ENCODE measurements at places on chromosomes 5 and 9. TPM values are rescaled to one million over a fixed set of nuclear protein-coding genes. Genes with fewer than 3 reads are reported as not detected.

PCDHGB7 gene
- total RNA-seq = 38.6 TPM

ZBTB43 gene
- 16.8 TPM for total RNA-seq

ITK gene
- total RNA-seq = not detected

FOXD4 gene
- total RNA-seq = 0.76 TPM

SHOC1 gene
- total RNA-seq = not detected

PHF24 gene
- total RNA-seq = 3.1 TPM

FAM53C gene
- total RNA-seq = 69.9 TPM

RGS7BP gene
- total RNA-seq = 0.27 TPM

GHR gene
- total RNA-seq = not detected

GRCh38 chr9:30534896-30535295, 1849.5 kb upstream of the ACO1 start:
- no peak overlapping the region for H3K4me3 ChIP-seq
- H3K27ac ChIP-seq = no peak overlapping the region
- no peaks in the 10 kb centered on the region for H3K36me3 ChIP-seq
- H3K27me3 ChIP-seq = no peaks in the 10 kb centered on the region
- H3K4me1 ChIP-seq = no peaks in the 10 kb centered on the region

DNA sequence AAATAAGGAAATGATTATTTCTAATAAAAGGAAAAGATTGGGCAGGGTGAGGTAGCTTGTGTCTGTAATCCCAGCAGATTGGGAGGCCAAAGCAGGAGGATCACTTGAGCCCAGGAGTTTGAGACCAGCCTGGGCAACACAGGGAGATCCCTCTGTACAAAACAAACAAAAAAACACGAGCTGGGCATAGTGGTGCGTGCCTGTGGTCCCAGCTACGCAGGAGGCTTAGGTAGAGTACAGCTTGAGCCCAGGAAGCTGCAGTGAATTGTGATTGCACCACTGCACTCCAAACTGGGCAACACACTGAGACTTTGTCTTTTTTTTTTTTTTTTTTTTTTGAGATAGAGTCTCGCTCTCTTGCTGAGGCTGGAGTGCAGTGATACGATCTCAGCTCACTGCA, 18.8 kb downstream of the GDA start:
- no peaks in the 10 kb centered on the region for H3K36me3 ChIP-seq
- H3K27ac ChIP-seq = no peak overlapping the region
- H3K27me3 ChIP-seq = no peaks in the 10 kb centered on the region
- no peak overlapping the region for H3K4me3 ChIP-seq

GRCh38 chr5:20050262-20050661, 62.3 kb upstream of the CDH18 start:
- no peak overlapping the region for H3K27ac ChIP-seq
- H3K4me1 ChIP-seq = no peaks in the 10 kb centered on the region
- no peaks in the 10 kb centered on the region for H3K36me3 ChIP-seq

DNA sequence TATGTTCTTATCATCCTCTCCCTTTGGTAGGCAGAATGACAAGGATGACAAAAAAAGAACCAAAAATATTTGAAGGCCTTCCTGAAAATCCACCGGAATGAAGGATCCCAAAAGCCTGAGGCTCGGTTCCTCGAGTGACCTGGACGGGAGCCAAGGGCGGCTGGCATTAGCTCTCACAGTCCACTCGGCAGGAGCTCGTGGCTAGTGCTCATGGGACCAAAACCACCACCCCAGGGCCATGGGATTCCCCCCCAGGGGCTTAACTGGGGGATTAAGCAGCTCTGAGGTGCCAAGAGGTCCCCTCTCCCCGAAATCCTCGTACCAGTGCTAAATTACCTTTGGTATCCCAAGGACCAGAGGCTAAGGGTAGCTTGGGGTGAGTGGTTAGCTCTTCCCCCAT, 586 bp upstream of the PDZD2 start:
- no peak overlapping the region for H3K27ac ChIP-seq
- no peaks in the 10 kb centered on the region for H3K36me3 ChIP-seq
- peaks cover 12% of the 10 kb centered on the region for H3K4me1 ChIP-seq
- H3K4me3 ChIP-seq = peak overlapping the region; percentile 92
- no peak for DNase-seq

GRCh38 chr5:2755681-2756171, 4.2 kb upstream of the IRX2 start:
- DNase-seq = no peak
- H3K36me3 ChIP-seq = no peaks in the 10 kb centered on the region

GRCh38 chr9:36716496-36716895, 143.8 kb downstream of the MELK start:
- H3K27ac ChIP-seq = no peak overlapping the region
- H3K27me3 ChIP-seq = peaks cover 2% of the 10 kb centered on the region
- H3K4me3 ChIP-seq = no peak overlapping the region
- no peaks in the 10 kb centered on the region for H3K4me1 ChIP-seq

DNA sequence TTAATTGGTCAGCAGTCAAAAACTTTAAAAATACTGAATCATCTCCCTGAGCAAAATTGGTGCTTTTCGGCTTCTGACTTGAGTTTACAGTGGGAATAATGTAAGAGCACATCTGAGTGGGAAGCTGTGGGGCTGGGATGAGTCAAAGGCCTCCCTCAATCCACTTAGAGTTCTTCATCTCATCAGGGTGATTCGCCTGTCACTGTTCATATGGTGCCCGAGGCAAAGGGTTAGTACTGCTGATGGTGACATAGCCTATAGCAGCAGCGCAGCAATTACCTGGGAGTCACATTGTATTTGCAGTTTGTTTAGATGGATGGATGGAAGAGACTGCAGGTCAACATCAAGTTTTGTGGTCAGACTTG, 113.8 kb upstream of the ZNF608 start:
- no peak for DNase-seq
- no peak overlapping the region for H3K4me3 ChIP-seq
- peak overlapping the region; percentile 14 for H3K27ac ChIP-seq
- peaks cover 12% of the 10 kb centered on the region for H3K4me1 ChIP-seq

DNA sequence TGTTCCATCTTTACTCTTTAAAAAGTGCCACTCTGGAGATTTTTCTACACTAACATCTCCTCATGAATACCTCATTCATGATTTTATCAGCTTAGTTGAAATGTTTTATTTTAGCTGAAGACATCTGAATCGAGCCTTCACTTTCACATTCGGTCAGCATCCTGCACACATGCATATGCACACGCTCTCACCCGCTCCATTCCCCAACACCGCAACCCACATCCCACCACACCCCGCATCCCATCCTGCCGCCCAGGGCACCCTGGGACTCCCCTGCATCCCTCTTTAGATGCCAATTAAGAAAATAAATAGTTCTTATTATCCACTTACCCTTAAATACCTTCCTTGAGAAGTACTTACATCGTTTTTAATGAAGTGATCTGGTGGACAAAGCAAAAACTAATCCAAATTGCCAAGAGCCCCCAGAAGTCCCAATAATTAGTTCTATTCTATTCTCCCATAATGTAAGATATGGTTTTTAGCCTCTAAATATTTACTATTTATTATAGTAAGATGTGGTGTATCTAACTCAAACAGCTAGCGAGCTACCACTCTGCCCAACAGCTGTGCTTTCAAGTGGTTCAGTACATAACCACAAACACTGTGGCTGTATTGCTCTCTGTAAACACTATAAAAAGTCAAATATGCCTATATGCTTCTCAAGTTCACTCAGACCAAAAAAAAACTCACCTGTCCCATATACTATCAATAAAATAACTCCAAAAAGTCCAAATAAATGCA, 38.2 kb downstream of the GZMK start:
- H3K4me1 ChIP-seq = no peaks in the 10 kb centered on the region
- H3K27me3 ChIP-seq = peaks cover 1% of the 10 kb centered on the region
- no peak for DNase-seq
- H3K36me3 ChIP-seq = no peaks in the 10 kb centered on the region
- no peak overlapping the region for H3K27ac ChIP-seq

- H3K27me3 ChIP-seq = no peaks in the 10 kb centered on the region
- no peak for DNase-seq
- H3K4me3 ChIP-seq = no peak overlapping the region
- H3K27ac ChIP-seq = no peak overlapping the region
- no peaks in the 10 kb centered on the region for H3K4me1 ChIP-seq
- no peaks in the 10 kb centered on the region for H3K36me3 ChIP-seq
These were observed 2112.2 kb upstream of the C9orf72 start for GRCh38 chr9:29685531-29685930.

DNA sequence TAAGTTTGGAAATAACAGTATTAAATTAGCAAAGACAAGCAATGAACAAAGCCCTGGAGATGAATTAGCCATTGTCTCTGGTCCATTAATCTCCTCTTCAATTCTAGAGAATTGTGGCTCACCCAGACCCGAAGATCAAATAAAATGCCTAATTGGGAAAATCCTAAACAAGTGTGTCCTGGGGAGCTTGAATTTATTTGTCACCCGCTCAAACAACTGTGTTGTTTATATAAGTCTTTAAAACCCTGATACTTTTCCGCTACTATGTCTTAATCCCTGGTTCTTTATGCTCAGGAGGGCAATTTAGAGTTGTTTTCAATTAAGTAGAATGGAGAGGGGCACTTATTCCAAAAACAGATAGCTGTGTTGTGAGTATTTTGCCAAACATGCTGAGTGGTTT, 128.4 kb downstream of the ANXA1 start:
- no peaks in the 10 kb centered on the region for H3K4me1 ChIP-seq
- no peaks in the 10 kb centered on the region for H3K36me3 ChIP-seq

DNA sequence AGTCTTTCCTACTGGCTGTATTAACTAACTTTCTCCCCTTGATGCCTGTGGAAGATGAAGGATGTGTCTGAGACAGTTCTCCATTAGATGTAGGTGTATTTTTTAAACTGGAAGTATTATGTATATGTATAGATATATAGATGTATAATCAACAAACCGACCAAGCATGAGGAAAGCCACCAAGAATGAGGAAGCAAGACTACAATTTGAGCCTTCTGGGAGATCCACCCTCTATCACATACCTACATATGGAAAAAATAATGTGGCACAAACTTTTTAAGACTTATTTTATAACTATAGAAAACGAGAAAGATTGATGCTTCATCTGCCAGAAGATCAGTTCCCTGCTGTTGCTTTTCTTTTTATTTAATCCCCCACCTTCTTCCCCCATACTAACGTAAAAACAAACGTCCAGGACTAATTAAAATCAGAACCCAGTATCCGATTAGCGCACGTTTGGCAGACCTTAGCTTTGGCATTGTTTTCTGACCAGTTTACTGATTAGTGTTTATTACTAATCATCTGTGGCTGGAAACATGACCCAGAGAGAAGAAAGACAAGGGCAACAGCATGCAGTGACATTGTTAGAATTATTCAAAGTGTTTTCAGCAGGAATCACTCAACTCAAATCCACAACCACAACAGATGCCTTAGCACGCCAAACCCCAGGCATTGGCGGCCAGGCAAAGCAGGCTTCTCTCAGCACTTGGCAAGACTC, 490.2 kb downstream of the EBF1 start:
- H3K27ac ChIP-seq = no peak overlapping the region
- no peaks in the 10 kb centered on the region for H3K4me1 ChIP-seq
- no peaks in the 10 kb centered on the region for H3K27me3 ChIP-seq
- no peaks in the 10 kb centered on the region for H3K36me3 ChIP-seq
- H3K4me3 ChIP-seq = no peak overlapping the region

DNA sequence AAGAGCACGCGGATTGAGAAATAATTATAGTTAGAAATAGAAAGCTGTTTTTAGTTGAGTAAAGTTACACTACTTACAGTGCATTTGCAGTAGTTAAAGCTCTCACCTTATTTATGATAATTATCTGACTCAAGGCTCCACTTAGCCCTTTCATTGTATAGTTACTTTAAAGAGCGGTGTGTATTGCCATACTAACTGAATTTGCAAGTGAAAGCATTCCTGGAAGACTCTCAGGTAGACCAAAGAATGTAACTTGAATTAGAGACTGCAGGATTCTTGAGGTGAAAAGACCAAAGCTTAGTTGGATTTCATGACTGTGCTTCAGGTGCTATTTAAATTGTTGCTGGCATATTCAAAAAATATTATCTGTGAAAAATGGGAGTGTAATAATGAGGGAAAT, 4.2 kb upstream of the RASA1 start:
- DNase-seq = no peak
- no peaks in the 10 kb centered on the region for H3K27me3 ChIP-seq
- peaks cover 3% of the 10 kb centered on the region for H3K4me1 ChIP-seq
- no peaks in the 10 kb centered on the region for H3K36me3 ChIP-seq
- no peak overlapping the region for H3K27ac ChIP-seq
- no peak overlapping the region for H3K4me3 ChIP-seq

DNA sequence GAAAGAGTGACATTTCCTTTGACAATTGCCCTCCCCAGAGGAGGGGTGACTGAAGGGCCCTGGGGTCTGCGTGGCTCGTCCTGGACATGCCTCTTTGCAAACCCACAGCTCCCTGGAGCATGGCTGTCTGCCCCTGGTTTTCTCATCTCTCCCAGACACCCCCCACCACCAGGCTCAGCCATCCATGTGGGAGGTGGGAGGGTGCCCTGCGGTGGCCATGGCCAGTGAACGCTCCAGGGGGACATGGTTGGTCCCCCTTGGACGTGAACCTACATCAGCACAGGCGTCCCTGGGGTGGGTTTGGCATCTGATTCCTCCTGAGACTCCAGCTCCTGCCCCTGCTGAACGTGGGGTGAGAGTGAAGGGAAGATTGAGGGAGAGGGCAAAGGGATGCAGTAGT, 67.7 kb upstream of the LMX1B start:
- H3K36me3 ChIP-seq = peaks cover 5% of the 10 kb centered on the region
- DNase-seq = no peak
- H3K27me3 ChIP-seq = no peaks in the 10 kb centered on the region
- H3K4me1 ChIP-seq = no peaks in the 10 kb centered on the region
- no peak overlapping the region for H3K4me3 ChIP-seq

DNA sequence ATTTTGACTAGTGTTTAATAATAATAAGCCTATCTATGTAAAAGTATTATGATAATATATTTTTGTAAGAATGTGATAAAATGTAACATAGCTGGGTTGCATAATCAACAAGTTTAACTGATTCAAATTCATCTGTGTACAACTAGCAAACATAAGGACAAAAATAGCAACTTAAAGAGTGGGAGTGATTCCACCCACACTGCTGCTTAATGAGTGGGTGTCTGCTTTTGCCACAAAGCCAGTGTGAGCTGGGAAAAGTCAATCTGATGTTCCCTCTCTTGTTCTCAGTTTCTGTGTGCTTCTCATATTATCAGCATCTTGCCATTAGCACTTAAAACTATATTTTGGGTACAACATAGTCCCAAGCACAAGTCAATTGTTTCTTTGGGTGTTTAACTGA, 111.1 kb upstream of the DPYSL3 start:
- H3K36me3 ChIP-seq = peaks cover 10% of the 10 kb centered on the region
- no peak overlapping the region for H3K4me3 ChIP-seq
- H3K27me3 ChIP-seq = peaks cover 2% of the 10 kb centered on the region

DNA sequence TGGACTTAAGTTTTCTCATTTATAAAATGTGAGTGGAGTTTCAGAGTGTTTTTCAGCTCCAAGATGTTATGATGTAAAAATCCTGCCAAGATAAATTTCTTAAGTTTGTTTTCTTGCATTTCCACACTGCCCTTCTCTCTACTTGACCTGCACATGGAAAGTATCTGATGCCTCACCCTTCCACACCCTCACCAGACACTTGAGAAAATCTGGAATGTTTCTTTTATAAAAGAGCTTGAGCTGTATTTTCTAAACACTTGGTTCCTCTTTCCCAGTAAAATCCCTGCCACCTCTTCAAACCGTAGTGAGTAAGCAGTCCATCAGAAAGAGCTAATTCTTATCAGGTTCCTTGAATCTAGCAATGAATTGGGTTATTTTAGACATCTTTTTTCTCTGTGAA, 42.9 kb downstream of the FOXD1 start:
- peaks cover 4% of the 10 kb centered on the region for H3K4me1 ChIP-seq
- H3K36me3 ChIP-seq = no peaks in the 10 kb centered on the region
- no peaks in the 10 kb centered on the region for H3K27me3 ChIP-seq
- H3K4me3 ChIP-seq = no peak overlapping the region
